ENCODE measurements at places on chromosomes 16 and 17. TPM values are rescaled to one million over a fixed set of nuclear protein-coding genes. Genes with fewer than 3 reads are reported as not detected.

MRPS7 gene
- 85.0 TPM for total RNA-seq

DNA sequence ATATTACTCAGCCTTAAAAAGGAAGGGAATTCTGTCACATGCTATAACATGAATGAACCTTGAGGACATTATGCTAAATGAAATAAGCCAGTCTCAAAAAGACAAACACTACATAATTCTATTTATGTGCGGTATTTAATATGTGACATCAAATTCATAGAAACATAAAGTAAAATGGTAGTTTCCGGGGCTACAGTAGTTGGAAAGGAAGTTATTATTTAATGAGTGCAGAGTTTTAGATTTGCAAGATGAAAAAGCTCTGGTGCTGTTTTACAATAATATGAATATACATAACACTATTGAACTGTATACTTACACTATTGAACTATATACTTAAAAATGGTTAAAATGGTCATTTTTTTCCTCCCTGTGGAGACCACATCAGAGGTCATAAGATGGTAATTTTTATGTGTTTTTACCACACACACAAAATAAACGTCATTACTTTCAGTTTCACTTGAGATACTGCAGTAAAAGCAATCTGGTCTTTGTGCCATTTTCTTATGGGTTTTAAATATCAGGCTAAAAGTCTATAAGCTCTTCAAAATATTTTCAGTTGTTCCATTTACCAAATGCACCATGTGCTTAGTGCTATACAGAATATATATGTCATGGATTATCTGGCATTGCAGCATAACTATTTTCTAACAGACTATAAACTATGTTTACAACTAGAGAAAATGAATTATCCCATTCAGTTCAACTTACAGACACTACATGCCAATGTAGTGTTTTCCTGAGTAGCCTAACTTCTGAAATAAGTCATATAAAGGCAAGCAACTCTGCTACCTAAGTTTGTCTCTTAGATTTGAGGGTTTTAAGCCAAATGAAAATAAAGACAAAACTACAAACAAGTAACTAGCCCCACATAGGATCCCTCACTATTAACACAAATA is 90.9 kb downstream of the SPAG9 start:
- no peak for DNase-seq

DNA sequence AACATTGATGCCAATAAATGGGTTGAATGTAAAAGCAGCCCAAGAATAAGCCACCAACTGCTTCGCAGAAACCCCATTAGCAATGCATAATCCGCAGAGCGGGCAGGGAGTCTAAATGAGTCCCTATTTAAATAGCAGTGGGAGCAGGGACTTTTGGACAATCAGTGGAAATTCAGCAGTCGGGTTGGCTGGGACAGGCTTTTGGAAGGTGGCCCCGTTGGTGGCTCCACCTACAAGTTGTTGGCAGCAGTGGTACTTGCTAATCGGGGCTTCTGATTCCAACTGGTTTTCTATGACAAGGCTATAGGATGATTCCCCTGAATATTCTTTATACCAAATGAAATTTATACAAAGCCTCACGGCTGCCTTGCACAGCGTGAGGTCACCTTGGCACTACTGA is 86.3 kb downstream of the WDR59 start:
- DNase-seq = no peak

MYO18A gene
- total RNA-seq = 108 TPM

DNA sequence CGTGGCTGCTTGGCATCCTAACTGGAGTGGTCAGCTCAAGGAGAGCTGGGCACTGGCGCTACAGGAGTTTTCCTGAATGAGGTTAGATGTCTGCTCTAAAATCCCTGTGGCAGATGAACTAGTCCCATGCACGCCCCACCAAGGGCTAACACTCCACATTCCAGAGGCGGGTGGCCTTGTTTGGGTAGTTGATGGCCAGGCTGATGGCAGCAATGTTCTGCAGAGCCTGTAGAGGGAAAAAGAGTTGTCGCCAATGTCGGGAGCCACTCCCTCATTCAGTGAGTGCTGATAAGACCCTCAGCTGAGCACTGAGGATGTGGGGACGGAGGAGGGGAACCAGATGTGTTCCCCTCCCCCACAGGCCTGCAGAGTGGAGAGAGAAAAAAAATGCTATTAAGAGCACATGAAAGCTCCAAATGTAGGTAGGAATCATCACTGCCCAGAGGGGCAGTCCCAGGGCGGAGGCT is 42.5 kb upstream of the ATP2A3 start:
- DNase-seq = no peak

DNA sequence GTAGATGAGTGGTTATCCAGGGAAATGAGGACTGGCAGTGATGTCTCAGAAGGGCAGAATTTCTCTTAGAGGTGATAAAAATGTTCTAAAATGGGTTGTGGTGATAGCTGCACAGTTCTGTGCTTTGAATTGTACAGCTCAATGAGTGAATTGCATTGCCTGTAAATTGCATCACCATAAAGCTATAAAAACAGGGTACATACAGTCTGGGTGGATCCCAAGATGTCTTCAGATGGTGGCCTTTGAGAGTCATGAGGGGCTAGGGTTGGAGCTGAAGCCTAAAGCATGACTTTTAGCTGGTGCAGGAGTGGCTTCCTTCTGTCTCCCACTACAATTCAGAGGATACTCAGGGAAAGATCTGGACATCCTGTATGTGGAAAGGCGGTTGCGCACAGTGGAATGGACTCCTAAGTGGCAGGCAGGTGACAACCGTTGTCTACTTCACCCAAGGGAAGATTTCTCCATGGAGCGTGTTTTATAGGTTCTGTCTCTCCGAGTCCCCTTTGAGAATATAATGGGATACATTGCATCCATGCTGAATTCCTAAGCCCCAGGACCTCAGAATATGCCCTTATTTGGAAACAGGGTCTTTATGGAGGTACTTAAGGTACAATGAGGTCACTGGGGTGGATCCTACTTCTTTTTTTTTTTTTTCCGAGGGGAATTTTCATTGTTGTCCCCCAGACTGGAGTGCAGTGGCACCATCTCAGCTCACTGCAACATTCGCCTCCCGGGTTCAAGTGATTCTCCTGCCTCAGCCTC is 1.6 kb upstream of the IL32 start:
- no peak for DNase-seq

DNA sequence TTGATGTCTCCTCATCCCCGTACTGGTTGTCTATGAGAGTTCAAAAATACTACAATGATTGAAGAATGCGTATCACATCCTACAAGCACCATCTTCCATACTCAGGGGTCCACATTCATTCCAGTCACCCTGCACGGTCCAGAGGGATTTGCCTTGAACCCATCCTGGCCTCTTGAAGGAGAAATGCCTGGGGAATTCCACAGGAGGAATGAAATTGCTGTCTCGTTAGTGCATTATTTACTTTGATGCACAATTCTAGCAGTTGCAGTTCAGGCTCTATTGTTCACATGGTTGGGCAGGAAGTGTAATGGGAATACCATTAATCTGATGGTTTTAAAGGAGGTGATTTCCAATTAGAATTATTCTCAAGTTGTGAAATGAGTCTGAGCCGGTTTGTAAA is 369.1 kb upstream of the XYLT1 start:
- DNase-seq = no peak

CCL5 gene
- total RNA-seq = 15.9 TPM
